ENCODE measurements at places on chromosomes 2 and 18.

GRCh38 chr18:41989508-41989907 is 34.5 kb downstream of the PIK3C3 start:
- no peak for DNase-seq

GRCh38 chr2:95278051-95278471 is 3.8 kb downstream of the PROM2 start:
- no peak for DNase-seq

DNA sequence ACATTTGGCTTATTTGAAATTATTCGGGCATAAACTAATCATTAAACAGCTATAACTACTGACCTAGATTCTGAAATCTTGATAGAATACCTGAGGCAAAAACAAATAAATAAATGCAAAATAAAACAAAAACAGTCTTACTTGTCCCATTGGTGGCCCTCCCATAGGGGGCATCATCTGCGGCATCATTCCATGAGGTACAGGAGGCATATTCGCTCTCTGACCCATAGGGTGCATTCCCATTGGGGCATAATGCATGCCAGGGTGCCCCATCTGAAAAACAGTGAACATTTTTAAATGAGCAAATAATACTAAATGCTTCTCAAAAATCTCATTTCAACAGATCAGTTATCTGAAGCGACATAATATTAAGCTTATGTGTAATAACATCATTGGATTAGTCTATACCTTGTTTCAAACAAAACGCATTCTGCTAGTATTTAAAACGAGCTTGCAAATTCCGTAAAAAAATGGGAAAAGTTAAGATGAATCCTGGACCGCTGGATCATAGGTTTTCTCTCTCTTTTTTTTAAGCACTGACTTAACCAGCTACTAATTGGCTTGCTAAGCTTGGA is 1.3 kb downstream of the PRPF40A start:
- DNase-seq, result no peak

DNA sequence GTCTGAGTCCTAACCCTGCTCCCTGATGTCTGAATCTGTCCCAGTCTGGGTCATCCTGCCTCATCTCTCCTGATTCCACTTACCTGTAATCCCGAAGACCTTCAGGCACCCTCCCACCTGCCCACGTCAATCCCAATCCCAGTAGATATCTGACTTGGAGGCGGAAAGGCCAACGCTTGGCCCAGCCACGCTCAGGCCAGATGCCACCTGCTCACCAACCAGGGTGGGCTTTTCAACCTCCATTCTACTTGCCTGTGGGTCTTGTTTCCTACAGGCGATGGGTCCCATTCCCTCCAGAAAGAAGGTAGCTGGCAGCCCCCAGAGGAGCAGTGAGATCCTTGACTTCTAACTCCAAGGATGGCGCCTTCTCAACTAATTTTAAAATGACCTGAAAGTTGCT is 59.7 kb downstream of the INPP5D start:
- DNase-seq, result no peak
